ENCODE measurements at places on chromosomes 12 and 14. TPM values are rescaled to one million over a fixed set of nuclear protein-coding genes. Genes with fewer than 3 reads are reported as not detected.

The JAG2 gene
- total RNA-seq: 1.3 TPM

The LBHD2 gene
- not detected for total RNA-seq

The CEBPE gene
- total RNA-seq: not detected

The KRT71 gene
- not detected for total RNA-seq

The CCER1 gene
- total RNA-seq: not detected

The TOMM20L gene
- total RNA-seq: not detected

The ZBTB25 gene
- total RNA-seq: 5.7 TPM

The CCDC197 gene
- not detected for total RNA-seq

The USP15 gene
- total RNA-seq: 37.0 TPM

The RBM25 gene
- 21.7 TPM for total RNA-seq

The OTUB2 gene
- 1.1 TPM for total RNA-seq

The DHRS2 gene
- 6.2 TPM for total RNA-seq

The KRT78 gene
- total RNA-seq: not detected

The FAM186B gene
- total RNA-seq: 1.2 TPM

The CLEC12A gene
- 0.38 TPM for total RNA-seq

The C12orf60 gene
- total RNA-seq: 0.33 TPM

The DPF3 gene
- 5.2 TPM for total RNA-seq

The LHX5 gene
- total RNA-seq: not detected

The GYS2 gene
- total RNA-seq: 40.9 TPM

The OR6C70 gene
- total RNA-seq: not detected

The NGB gene
- total RNA-seq: not detected

The NYNRIN gene
- total RNA-seq: 2.3 TPM

The KRT73 gene
- total RNA-seq: not detected

Data from left lobe of liver (tissue), 2 donors.